ENCODE measurements at places on chromosomes 2 and 18.

DNA sequence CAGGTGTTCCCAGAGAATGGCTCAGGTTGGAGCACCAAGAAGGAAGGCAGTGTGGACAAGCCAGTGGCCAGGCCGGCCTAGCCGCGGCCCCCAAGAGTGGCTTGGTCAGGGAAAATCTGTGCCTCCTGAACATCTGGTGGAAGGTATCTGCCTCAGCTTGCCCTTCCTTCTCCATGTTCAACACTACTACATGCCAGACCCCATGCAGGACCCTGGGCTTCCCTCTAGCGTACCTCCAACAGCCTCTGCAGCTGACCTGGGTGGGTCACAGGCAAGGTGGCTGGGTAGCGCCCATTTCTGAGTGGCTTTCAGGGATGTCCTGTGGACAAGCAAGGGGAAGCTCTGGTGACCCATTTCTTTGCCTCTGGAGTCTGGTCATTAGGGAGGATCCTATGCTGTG lies 7.7 kb downstream of the WNT10A start:
- no peak for DNase-seq

DNA sequence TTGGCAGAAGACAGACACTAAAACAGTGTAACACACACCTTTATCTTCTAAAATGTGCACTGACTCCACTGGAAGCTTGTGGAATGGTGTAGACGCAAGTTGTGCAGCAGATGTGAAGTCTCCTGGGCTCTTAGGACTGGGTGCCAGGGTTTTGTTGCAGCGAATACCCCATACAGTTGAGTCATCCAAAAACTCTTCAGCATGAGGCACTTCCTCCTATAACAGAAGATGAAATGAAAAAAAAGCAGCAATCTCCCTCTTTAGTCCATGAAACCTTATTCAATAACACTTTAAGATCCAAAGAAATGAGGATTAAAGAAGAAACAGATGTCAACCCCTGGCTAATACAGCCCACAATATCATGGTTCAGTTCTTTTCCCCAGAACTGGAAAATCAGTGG lies 22.2 kb downstream of the BUB1 start:
- DNase-seq = no peak

DNA sequence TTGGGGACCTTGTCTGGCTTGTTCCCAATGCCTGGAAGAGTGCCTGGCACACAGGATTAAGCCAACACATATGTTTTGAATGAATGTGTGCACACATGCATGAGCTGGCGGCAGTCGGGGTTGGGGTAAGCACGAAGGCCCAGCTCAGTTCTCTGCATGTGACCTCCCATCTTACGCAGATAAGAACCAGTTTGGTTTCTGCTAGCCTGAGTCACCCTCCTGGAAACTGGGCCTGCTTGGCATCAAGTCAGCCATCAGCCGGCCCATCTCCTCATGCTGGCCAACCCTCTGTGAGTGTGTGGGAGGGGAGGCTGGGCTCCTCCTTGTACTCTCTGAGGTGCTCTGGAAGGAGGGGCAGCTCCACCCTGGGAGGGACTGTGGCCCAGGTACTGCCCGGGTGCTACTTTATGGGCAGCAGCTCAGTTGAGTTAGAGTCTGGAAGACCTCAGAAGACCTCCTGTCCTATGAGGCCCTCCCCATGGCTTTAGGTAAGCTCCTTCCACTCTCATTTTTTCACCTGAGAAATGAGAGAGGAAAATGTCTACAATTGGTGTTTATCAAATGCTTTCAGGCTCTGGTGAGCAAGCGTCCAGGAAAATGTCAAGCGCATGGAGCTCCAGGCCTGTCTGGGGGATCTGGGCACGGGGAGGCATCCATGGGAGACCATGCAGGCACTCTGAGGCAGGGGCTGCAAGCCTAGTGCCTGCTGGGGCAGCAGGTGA lies 9.7 kb upstream of the IL1RN start:
- DNase-seq = peak; percentile 48

- DNase-seq = no peak
These were observed 433.1 kb upstream of the RAB12 start for GRCh38 chr18:8176109-8176508.

DNA sequence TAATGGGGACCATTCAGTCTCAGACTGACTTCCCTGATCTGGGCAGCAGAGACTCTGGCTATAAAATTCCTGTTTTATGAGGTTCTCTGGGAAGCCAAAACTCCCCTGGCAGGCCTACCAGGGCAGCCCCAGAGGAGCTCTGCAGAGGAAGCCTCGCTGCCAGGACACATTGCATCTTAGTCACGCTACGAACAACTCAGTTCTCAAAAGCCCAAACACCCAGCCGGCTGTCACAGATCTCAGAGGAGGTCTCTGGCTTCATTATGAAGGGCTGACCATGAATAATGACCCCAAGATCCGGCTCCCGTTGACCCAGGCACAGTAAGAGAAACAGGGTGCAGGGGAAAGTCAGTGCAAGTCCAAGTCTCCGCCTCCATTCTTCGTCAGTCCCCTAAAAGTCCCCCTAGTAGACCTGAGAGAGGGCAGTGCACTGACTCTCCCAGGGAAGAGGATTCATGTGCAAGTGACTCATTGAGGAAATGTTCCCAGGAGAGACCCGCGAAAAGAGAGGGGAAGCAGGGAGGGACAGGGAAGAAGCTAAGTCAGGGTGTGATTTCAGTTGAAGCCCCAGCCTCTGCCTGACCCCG lies 212.3 kb downstream of the CYP26B1 start:
- no peak for DNase-seq

- peak; percentile 96 for DNase-seq
These were observed 7.9 kb downstream of the PCBP1 start for GRCh38 chr2:70094978-70095719.

- no peak for DNase-seq
These were observed 4.0 kb downstream of the MYO5B start for GRCh38 chr18:50190926-50191325.

- no peak for DNase-seq
These were observed 219.2 kb downstream of the FHOD3 start for GRCh38 chr18:36516726-36517125.

GRCh38 chr2:23788100-23788499 lies 138.8 kb downstream of the ATAD2B start:
- DNase-seq = no peak

DNA sequence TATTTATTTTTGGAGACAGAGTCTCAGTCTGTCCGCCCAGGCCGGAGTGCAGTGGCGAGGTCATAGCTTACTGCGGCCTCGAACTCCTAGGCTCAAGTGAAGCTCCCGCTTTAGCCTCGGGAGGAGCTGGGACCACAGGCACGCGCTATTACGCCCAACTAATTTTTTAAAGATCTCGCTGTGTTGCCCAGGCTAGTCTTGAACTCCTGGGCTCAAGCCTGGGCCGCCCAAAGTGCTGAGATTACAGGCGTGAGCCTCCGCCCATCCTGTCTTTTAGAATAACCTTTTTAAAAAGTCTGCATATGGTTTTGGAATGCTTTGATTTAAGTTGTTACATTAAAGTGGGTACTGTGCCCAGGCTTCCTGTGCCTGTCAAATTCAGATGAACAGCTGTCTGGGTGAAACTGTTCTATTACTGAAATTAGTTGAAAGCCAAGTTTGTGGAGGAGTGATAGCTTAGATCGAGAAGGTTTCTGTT lies 944 bp downstream of the RAB3GAP1 start:
- DNase-seq = peak; percentile 11

DNA sequence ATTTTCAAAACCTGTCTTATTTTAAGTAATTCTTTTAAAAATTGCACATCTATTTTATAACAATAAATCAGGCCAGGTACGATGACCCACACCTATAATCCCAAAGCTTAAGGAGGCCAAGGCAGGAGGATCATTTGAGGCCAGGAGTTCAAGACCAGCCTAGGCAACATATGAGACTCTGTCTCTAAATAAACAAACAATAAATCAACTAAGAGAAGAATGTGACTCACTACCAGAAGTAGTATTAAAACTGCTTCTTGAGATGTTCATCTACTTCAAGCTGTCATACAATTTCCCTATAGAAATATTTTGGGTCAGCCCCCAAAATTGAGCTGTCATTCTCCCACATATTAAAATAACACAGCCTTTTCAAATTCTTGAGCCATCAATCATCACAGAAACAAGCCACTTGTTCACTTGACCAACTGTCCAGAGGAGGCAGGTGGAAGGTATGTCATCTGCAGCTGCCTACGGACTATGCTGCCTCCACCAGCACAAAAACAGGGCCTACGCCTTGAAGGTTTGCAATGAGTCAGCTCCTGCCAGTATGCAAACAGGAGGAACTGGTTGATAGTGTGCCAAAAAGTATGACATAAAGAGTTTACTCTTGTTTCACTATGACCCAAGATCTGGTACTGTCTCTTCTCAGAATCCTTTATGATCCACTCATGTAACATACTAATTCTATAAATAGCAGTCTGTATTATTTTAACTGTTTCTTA lies 33.6 kb downstream of the KIDINS220 start:
- DNase-seq = peak; percentile 65

GRCh38 chr2:74385396-74385795 lies 5.3 kb upstream of the DCTN1 start:
- no peak for DNase-seq

DNA sequence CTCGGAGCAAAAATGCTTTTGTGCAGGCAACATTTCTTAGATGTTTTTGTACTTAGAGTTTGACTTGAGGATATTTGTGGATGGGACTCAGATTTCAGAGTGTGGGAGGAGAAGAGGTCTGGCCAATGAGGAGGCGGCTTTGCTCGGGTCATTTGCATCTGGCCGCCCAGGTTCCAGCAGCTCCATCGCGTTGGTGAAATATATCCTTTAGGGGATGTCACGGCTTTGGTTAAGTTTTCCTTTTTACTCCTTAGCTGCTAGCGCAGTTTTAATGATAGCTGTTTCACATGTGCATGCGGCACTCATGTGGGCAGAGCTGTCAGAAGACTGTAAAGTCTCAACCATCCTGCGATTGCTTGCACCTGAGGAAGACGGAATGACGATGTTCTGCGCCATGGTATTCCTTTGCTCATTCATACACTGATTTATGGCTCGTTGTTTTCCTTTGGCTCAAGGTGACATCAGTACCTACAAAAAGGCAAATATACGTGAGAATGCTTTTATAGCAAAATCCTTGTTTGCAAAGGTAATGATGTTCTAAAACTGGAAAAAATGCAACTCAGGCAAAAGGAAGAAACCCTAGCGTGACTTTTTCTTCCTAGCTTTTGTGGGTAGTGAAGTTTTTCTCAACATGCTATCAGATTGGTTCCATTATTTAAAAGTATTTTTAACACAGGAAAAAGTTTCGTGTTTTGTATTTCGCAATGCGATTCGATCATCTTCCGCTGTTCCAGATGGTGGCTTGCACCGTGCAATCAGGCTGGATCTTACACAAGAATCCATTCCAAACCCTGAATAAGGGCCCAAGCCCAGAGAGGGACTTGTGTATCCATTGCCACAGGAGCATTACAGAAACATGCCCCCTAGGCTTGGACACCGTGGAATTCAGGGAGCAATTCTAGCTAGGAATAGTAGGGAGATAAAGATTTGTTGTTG lies 70.5 kb upstream of the ZNF516 start:
- peak; percentile 94 for DNase-seq

- DNase-seq = no peak
These were observed 65.2 kb downstream of the KLHL14 start for GRCh38 chr18:32707586-32707985.

GRCh38 chr2:230661072-230661957 lies 51.3 kb upstream of the CAB39 start:
- peak; percentile 39 for DNase-seq

- no peak for DNase-seq
These were observed 22.8 kb downstream of the PER2 start for GRCh38 chr2:238265605-238266004.

GRCh38 chr2:101823859-101824258 lies 126.4 kb downstream of the MAP4K4 start:
- no peak for DNase-seq

DNA sequence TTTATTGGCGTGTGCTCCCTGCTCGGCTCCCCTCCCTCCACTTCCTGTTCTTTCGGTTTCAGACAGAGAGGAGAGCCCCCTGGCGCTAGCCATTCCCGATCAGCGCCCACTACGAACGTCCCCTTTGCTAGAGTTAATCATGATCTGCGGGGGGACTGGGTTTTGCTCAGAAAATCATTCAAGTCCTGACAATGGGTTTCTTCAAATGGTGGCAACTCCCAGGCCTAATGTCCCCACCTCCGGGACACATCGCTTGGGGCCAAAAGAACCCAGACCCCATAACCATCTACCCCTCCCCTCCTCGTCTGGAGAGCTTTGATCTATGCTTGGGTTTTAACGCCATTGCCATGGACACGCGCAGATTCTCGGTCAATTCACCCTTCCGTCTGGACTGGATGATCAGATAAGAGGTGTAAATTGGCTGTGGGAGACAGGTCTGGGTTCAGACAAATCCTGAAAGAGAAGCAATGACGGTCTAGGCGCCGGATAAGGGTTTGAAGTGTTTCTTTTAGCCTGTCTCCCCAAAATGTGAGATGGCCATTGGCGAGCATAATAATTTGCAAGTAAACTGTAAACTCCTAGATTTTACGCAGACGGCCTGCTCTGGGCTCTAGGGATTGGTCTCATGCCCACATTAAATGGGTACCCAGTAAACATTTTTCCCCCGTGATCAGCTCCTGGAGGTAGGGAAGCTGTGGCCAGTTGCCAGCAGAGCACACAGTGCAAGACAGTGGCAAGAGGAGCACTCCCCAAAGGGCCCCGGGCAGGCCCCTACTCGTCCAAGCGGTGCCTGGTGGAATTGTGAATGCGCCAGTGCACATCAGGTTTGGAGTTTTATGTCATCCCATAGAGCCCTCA lies 4.7 kb downstream of the NRP2 start:
- DNase-seq = peak; percentile 49

- no peak for DNase-seq
These were observed 8.6 kb downstream of the RBFA start for GRCh38 chr18:80042785-80043184.

DNA sequence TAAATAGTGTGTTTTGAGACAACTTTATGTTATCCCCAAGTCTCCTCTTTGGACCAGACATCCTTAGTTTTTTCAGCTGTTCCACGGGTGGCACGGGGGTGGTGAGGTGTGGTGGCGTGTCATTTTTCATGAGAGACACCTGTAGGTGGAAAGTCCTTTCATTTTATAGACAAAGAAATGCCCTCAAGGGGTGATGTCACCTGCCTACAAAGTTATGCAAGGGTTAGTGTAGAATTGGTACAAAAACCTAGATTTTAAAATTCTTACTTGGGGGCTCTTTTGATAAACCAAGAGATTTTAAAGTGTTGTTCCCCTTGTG lies 15.3 kb downstream of the CTDP1 start:
- DNase-seq = no peak

DNA sequence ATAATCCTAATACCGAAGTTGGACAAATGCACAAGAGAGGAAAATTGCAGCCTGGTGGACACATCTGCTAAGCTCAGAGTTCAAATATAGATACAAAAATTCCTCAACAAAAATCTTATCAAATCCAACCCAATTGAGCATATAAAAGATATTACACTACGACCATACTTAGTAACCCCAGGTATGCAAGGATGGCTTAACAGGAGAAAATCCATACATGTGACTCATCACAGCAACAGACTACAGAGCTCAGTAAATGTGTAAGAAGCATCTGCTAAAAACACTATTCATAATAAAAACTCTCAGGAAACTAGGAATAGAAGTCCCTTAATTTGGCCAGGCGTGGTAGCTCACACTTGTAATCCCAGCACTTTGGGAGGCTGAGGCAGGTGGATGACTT lies 28.3 kb downstream of the HS6ST1 start:
- DNase-seq = no peak

- no peak for DNase-seq
These were observed 85.4 kb downstream of the MEP1B start for GRCh38 chr18:32275221-32275620.
